ENCODE measurements at places on chromosomes 13 and 19. TPM values are rescaled to one million over a fixed set of nuclear protein-coding genes. Genes with fewer than 3 reads are reported as not detected.

Gene ZNF570
- 9.2 TPM for total RNA-seq

Gene SOHLH2
- total RNA-seq, result not detected

Gene C19orf85
- not detected for total RNA-seq

Gene DDA1
- total RNA-seq, result 46.7 TPM

Gene DZIP1
- 0.45 TPM for total RNA-seq

Gene ZNF888
- 10.4 TPM for total RNA-seq

Gene ZSWIM9
- total RNA-seq, result 13.3 TPM

Gene PEAK3
- not detected for total RNA-seq

DNA sequence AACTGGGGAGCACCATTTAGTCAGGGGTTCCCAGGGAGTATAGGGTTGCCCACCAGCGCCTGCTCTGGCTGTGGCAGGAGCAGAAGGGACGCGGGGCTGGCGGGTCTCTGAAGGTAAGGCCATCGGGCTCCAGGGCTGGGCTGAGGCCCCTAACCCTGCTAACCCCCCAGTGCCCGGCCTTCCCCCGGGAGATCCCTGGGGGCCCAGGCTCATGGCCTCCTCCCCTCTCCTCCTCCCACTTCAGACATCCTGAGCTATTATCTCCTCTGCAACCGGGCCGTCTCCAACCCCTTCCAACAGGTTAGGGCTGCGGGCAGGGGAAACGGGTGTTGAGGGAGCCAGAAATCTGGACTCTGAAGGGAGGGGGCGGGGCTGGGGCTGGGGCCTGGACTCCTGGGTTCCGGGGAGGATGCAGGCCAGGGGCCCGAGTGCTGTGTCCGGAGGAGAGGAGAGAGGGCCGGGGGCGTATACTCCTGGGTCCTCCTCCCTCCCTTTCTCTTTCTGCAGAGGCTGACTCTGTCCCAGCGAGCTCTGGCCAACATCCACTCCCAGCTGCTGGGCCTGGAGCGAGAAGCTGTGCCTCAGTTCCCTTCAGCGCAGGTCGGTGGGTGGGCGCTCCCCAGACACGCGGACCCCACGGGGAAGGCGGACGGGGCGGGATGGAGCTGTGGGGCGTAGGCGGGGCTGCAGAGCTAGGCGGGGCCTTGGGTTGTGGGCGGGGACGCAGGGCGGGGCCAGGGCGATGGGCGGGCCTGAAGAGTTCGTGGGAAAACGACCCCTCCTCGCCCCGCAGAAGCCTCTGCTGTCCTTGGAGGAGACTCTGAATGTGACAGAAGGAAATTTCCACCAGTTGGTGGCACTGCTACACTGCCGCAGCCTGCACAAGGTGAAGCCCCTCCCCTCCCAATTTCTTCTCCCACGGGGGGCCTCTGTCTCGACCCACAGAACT is 15.3 kb downstream of the TTYH1 start:
- no peak overlapping the region for H3K27ac ChIP-seq
- H3K4me3 ChIP-seq, result peak overlapping the region; percentile 32
- H3K4me1 ChIP-seq, result peaks cover 14% of the 10 kb centered on the region
- peak; percentile 64 for DNase-seq
- peaks cover 3% of the 10 kb centered on the region for H3K36me3 ChIP-seq
- H3K27me3 ChIP-seq, result peaks cover 17% of the 10 kb centered on the region

GRCh38 chr19:55112777-55113569 is 4.5 kb downstream of the PPP1R12C start:
- H3K4me1 ChIP-seq, result peaks cover 17% of the 10 kb centered on the region
- no peaks in the 10 kb centered on the region for H3K27me3 ChIP-seq
- DNase-seq, result no peak
- no peak overlapping the region for H3K27ac ChIP-seq

DNA sequence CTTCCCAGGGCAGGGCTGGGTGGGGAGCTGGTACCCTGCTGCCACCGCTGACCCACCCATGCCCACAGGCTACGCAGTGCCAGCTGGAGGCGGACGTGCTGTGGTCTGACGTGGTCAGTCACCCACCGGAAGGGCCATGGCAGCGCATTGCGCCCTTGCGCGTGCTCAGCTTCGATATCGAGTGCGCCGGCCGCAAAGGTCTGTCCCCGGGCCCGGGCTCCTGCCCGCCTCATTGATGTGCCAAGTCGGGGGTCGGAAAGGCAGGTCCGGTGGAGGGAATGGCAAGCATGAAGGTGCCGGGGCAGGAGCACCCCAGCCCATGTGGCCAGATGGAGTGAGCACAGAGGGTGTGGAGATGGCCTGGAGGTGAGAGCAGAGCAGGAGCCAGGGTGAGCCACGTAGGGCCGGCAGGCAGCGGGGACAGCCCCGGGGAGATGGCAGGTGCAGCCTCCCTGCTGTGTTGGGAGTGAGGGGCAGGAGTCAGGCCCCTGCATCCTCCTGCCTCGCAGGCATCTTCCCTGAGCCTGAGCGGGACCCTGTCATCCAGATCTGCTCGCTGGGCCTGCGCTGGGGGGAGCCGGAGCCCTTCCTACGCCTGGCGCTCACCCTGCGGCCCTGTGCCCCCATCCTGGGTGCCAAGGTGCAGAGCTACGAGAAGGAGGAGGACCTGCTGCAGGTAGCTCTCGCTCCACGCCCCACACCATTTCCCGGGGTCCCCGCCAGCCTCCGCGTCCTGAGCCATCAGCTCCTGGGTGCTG is 16.0 kb upstream of the SPIB start:
- H3K27me3 ChIP-seq, result no peaks in the 10 kb centered on the region
- no peak for DNase-seq
- no peak overlapping the region for H3K27ac ChIP-seq
- H3K36me3 ChIP-seq, result peaks cover 17% of the 10 kb centered on the region
- H3K4me3 ChIP-seq, result no peak overlapping the region

DNA sequence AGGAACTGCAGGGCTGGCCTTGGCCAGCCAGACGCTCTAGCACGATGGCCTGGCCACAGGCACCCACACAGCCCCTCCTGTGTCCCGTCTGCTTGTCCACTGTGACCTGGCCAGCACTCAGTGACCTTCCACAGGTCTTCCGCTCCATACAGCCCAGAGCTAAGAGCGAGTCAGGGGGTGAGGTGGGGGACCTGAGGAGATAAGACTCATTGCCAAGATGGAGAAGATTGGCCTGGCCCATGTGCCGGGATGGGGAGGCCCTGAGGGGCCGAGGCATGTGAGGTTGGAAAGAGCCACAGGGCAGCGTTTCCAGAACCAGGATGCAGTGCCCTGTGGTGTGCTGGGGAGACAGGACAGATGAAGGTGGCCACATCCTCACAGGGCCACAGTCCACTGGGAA is 10.2 kb upstream of the SLC7A9 start:
- no peaks in the 10 kb centered on the region for H3K36me3 ChIP-seq
- no peak for DNase-seq
- H3K4me3 ChIP-seq, result no peak overlapping the region
- no peaks in the 10 kb centered on the region for H3K4me1 ChIP-seq
- no peaks in the 10 kb centered on the region for H3K27me3 ChIP-seq

GRCh38 chr13:45206340-45206739 is 5.5 kb upstream of the KCTD4 start:
- H3K36me3 ChIP-seq, result peaks cover 29% of the 10 kb centered on the region
- DNase-seq, result no peak
- H3K27me3 ChIP-seq, result no peaks in the 10 kb centered on the region
- H3K4me3 ChIP-seq, result no peak overlapping the region
- H3K27ac ChIP-seq, result no peak overlapping the region

DNA sequence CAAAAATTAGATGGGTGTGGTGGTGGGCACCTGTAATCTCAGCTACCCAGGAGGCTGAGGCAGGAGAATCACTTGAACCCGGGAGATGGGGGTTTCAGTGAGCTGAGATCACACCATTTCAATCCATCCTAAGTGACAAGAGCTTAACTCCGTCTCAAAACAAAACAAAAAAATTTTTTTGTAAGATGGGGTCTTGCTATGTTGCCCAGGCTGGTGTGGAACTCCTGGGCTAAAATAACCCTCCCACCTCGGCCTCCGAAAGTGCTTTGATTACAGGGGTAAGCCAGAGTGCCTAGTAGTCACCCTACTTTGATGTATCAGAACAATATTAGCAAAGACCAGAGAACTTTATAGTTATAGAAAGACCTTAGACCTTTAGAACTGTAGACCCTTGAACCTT is 7.9 kb downstream of the SPTBN4 start:
- no peaks in the 10 kb centered on the region for H3K36me3 ChIP-seq
- DNase-seq, result no peak
- no peaks in the 10 kb centered on the region for H3K27me3 ChIP-seq
- H3K4me3 ChIP-seq, result no peak overlapping the region
- H3K4me1 ChIP-seq, result no peaks in the 10 kb centered on the region
- H3K27ac ChIP-seq, result no peak overlapping the region

DNA sequence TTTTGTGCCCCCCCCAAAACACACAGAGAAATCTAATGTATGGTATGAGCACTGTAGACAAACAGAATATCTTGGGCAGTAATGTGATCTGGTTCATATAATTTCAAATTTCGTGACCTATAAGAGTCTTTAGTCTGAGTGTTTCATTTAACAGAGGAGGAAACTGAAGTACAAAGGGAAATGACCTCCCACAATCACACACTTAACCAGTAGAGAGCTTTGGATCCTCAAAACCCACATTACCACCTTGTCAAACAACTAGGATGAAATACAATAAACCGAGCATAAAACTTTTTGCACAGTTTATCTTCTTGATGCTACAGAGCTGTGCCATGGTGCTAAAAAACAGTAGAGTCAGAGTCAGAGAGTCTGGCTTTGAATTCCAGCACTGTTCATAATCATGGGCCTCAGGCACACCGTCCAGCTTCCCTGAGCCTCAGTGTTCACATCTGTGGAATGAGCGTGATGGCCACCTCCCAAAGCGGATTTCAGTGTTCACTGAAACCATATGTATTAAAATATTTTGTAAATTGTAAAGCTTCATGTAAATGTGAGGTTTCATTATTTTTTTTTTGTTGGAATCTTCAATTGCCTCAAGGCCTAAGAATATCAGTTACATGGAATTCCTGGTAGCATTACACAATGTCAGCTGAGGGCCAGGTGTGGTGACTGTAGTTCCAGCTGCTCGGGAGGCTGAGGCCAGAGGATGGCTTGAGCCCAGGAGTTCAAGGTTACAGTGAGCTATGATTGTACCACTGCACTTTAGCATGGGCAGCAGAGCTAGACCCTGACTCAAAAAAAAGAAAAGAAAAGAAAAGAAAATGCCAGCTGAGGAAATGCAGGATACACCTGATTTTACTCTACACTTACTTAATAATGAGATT is 126.4 kb upstream of the FRY start:
- H3K27me3 ChIP-seq, result peaks cover 30% of the 10 kb centered on the region
- no peak for DNase-seq
- H3K27ac ChIP-seq, result no peak overlapping the region

DNA sequence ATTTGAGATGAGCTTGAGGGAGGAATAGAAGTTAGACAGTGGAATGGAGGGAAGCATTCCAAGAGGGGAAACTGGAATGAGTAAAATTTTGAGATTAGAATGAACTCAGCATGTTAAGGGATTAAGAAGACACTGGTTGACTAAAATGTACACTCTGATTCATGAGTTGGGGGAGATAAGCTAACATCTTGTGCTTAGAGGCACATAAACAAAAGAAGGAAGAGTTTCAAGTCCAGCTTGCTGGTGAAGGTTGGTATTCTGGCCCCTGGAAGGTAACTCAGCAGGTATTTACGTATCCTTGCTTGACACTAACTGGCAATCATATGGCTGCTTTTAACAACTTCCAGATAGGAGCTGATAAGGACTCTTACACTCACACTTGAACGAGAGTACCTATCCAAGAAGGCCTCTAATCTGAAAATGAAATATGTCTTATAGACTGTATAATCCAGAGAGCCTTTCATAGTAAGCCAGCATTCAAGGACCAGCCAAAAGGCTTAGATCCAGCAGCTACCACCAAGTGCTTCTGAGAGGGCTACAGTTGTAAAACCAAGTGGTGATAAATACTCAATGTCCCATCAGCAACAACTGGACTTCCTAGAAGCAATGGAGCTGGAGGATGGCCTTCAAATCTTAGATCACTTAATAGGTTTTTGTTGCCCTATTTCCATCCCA is 149.7 kb upstream of the SERP2 start:
- no peak overlapping the region for H3K27ac ChIP-seq
- no peaks in the 10 kb centered on the region for H3K36me3 ChIP-seq
- no peak overlapping the region for H3K4me3 ChIP-seq
- H3K4me1 ChIP-seq, result no peaks in the 10 kb centered on the region

GRCh38 chr19:38661136-38661535 is 13.7 kb downstream of the ACTN4 start:
- peak overlapping the region; percentile 22 for H3K27ac ChIP-seq
- peaks cover 25% of the 10 kb centered on the region for H3K36me3 ChIP-seq
- no peaks in the 10 kb centered on the region for H3K27me3 ChIP-seq
- DNase-seq, result no peak
- H3K4me3 ChIP-seq, result no peak overlapping the region

- no peak overlapping the region for H3K27ac ChIP-seq
- peaks cover 23% of the 10 kb centered on the region for H3K4me1 ChIP-seq
- H3K36me3 ChIP-seq, result peaks cover 1% of the 10 kb centered on the region
- no peaks in the 10 kb centered on the region for H3K27me3 ChIP-seq
Observed at GRCh38 chr19:46931202-46931601, 70.4 kb downstream of the ARHGAP35 start.

DNA sequence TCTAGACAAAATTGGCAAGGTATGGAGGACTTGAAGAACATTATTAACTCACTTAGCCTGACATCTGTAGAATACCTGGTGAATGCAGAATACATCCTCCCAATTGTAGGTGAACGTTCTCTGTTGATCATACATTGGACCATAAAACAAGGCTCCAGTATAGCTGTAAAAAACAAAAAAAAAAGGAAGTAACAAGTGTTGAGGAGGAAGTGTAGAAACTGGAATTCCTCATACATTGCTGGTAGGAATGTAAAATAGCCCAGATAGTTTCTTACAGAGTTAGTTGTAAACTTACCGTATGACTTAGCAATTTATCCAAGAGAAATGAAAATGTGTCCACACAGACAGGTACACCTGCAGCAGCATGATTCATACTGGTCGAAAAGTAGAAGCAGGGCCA is 44.8 kb downstream of the TSSK6 start:
- peaks cover 31% of the 10 kb centered on the region for H3K4me1 ChIP-seq
- peak overlapping the region; percentile 22 for H3K27ac ChIP-seq
- H3K27me3 ChIP-seq, result no peaks in the 10 kb centered on the region
- H3K4me3 ChIP-seq, result no peak overlapping the region
- peaks cover 47% of the 10 kb centered on the region for H3K36me3 ChIP-seq
- DNase-seq, result no peak

DNA sequence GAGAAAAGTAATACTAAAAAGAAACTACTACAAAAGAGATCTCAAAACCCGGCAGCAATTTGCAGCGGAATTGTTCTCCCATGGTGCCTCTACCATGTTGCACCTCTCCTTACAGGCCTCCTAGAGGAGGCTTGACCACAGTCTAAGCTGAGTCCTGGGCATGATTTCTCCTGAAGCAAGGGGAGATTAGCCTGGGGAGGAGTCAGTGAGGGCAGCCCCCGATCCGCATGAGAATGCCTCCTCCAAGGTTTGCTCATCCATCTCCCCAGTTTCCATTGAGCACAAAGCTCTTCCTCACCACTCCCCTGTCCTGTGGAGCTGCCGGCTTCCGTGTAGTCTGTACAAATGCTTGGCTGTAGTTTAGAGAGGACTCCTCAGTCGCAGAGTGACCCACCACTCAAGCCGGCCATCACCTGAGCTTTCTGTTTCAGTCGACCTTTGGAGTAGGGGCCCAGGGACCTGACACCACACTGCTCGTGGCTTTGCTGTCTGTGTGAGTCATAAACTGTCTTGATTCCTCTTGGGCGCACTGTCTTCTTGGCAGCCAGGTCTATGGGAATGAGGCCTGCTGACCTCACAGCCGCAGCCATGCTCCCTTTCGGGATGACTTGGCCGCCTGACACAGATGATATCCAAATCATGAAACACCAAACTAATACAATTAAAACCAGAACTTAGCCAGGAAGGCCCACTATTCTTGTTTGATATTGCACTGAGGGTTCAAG is 72.3 kb downstream of the C1QTNF9 start:
- no peaks in the 10 kb centered on the region for H3K36me3 ChIP-seq
- no peak overlapping the region for H3K27ac ChIP-seq
- H3K4me1 ChIP-seq, result peaks cover 10% of the 10 kb centered on the region
- DNase-seq, result no peak

GRCh38 chr19:51071095-51071405 is 6.2 kb upstream of the KLK13 start:
- no peak overlapping the region for H3K27ac ChIP-seq
- no peaks in the 10 kb centered on the region for H3K36me3 ChIP-seq
- no peaks in the 10 kb centered on the region for H3K4me1 ChIP-seq
